GM23248 (cell line): ENCODE measurements at places on chromosomes 4 and X. TPM values are rescaled to one million over a fixed set of nuclear protein-coding genes. Genes with fewer than 3 reads are reported as not detected.
A peak's percentile ranks its signal among the peaks of the same experiment; 100 is the strongest.

YIPF7 gene
- not detected in 2 replicates for total RNA-seq

LDB2 gene
- total RNA-seq: 76.6 and 79.7 TPM in 2 replicates

RBM46 gene
- 0.32 TPM in 1 of 2 replicates, not detected in the other for total RNA-seq

KLHL4 gene
- 0.11 TPM in 1 of 2 replicates, not detected in the other for total RNA-seq

ASB12 gene
- total RNA-seq: 0.22 TPM in 1 of 2 replicates, not detected in the other

- peak; percentile 14 for DNase-seq
These were observed 109.5 kb downstream of the FRAS1 start for GRCh38 chr4:78166622-78167021.

GRCh38 chr4:126564283-126564854 is 1068.4 kb upstream of the INTU start:
- DNase-seq: peak; percentile 7

DNA sequence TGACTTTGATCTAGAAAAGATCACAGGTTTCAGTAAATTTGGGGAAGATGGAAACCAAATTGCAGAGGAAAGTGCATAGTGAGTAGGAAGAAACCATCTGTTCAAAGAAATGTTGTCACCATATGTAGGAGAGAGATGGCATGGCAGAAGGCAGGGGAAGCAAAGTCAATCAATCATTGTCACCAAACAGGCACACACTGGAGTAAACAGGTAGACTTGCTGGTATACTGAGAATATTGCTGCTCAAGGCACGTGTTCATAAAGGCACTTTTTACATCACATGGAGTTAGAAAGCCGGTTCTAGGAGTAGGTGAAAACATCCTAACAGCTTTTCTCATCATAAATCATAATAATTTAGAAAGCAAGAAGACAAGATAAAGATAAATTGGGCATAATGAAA is 550.5 kb upstream of the FAT1 start:
- no peak for DNase-seq

- peak; percentile 25 for DNase-seq
These were observed 4.9 kb downstream of the FRAS1 start for GRCh38 chr4:78061939-78062570.

- peak; percentile 98 for DNase-seq
These were observed 241.4 kb upstream of the PGRMC2 start for GRCh38 chr4:128528793-128529553.

DNA sequence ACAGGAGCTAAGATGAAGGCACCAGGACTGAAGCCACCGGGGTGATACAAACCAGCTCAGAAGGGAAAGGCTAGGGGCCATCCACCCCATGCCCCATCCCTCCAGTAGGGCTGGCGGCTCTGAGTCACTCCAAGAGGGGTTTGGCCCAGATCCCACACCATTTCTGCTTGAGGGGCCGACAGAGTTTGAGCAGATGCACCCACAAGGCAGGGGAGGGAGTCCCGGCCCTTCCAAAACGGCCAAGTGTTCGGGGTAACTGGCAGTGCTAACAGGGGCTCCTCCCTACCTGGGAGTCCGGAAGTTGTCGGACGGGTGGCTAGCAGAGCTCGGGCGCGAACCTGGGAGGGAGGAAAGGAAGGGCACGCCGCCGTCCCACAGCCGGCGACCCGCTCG is 412 bp downstream of the SLC10A3 start:
- DNase-seq: peak; percentile 66

DNA sequence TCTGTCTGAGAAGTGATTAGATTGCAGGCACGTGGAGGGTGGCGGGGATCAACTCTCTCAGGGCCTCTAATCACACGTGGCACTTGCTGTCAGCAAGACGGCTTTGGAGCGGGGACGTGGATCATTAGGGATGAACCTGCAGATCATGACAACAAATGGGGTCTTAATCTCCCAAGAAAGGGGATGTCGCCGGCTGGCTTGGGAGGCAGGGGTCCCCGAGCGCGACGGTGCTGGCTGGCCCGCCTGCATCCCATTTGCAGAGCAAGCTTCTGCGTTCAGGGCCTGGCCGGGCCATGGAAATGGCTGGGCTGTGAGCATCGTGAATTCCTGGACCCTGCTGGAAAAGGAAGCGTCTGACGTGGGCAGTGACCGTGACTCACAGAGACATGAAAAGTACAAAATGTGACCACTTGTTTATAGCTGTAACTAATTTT is 85.1 kb upstream of the SHOX start:
- DNase-seq: no peak

- DNase-seq: no peak
These were observed 365.5 kb downstream of the GBA3 start for GRCh38 chr4:23058165-23058776.

DNA sequence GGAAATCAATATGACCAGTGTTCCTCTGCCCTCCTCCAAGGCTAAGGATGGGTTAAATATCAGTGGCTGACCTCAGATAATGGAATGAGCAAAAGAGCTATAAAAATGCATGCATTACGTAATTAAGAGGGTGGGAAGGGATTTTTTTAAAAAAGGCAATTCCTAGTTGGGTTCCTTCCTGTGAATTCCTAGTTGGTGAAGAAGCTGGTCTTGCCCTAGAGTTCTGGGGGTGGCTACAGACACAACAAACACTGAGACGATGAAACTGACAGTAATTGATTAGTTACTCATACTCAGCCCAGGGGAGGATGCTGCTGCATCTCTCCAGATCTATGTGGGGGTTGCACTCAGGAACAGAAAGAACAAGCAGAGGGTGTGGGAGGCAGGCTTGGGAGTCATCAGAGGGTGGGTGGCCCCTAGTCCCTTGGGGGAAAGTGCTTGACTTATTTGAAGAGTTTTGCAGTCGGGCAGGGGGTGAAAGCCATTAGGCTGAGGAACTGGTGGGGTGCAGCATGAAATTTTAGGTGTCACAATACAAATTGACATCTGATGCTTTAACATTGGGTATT is 662.0 kb upstream of the FRG1 start:
- no peak for DNase-seq

DNA sequence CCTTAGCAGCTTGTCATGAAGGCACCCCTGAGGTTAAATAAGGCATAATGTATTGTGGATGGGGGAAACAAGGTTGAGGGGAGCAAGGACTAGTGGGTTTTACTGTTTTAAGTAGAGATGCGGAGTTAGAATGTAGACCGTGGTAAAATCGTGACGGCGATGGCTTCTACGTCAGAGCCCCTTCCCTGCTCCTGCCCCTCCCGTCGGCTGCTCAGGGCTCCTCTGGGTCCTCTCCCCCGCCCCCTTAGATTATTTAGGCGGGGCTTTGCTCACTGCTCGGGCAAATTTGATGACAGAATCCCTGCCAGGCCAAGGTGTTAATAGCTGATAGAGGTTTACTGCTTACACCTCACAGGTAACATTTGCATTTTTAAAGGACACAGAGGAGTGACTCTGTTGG is 2.3 kb downstream of the FRMPD3 start:
- DNase-seq: no peak

GRCh38 chrX:48848847-48849246 is 13.4 kb upstream of the PCSK1N start:
- no peak for DNase-seq

GRCh38 chrX:11193035-11193469 is 81.9 kb downstream of the HCCS start:
- peak; percentile 17 for DNase-seq
